Activated CD4-positive, alpha-beta T cell treated with anti-CD3 and anti-CD28 coated beads, Interleukin-2, amount 10 ng/mL, durations not matched to agents 24 days and 14 days (primary cell): ENCODE measurements at places on chromosomes 12 and 14. TPM values are rescaled to one million over a fixed set of nuclear protein-coding genes. Genes with fewer than 3 reads are reported as not detected.

OR6S1 gene
- total RNA-seq: not detected in 2 replicates

CFAP54 gene
- 0.09 TPM in 2 replicates for total RNA-seq

PALS1 gene
- 5.2 and 5.3 TPM in 2 replicates for total RNA-seq

RNF212B gene
- total RNA-seq: not detected in 2 replicates

PLEKHG3 gene
- 3.0 and 3.1 TPM in 2 replicates for total RNA-seq

CLEC9A gene
- total RNA-seq: not detected in 2 replicates

SRSF5 gene
- total RNA-seq: 319 and 322 TPM in 2 replicates

GRCh38 chr12:132162508-132163031 is 18.3 kb downstream of the NOC4L start:
- DNase-seq: peak; percentile 78

DNA sequence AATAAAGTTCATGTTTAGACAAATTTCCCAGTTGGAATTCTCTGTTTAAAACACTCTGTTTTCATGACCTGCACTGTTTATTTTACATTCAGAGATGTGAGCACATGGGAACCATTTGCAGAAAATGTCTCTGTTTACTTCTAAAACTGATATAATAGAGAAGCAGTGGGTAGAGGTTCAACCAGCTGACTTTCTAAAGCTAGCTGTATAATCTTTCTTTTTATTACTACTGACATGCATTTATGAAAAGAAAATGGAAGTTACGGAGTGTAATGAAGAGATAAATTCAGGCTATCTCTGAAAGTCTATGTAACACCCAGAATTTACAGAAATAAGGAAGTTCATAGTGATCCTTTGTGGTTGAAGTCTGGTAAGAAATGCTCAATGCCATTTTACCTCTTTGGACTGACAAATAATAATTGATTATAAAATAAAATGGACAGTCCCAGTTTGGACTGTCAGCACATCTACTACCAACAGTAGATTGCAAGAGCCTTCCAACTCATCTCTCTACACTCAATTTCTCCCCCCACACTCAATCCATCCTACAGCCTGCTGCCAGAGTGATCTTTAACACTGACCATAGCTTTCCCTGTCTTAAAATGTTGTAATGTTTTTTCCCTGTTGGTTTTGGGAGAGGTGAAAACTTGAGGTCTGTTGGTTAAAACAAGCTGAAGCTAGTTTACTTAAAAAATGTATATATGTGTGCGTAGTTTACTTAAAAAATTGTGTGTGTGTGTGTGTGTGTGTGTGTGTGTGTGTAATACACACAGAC is 137.4 kb downstream of the AEBP2 start:
- DNase-seq: no peak

GRCh38 chr12:66296176-66296683 is 6.1 kb upstream of the HELB start:
- DNase-seq: peak; percentile 19

DNA sequence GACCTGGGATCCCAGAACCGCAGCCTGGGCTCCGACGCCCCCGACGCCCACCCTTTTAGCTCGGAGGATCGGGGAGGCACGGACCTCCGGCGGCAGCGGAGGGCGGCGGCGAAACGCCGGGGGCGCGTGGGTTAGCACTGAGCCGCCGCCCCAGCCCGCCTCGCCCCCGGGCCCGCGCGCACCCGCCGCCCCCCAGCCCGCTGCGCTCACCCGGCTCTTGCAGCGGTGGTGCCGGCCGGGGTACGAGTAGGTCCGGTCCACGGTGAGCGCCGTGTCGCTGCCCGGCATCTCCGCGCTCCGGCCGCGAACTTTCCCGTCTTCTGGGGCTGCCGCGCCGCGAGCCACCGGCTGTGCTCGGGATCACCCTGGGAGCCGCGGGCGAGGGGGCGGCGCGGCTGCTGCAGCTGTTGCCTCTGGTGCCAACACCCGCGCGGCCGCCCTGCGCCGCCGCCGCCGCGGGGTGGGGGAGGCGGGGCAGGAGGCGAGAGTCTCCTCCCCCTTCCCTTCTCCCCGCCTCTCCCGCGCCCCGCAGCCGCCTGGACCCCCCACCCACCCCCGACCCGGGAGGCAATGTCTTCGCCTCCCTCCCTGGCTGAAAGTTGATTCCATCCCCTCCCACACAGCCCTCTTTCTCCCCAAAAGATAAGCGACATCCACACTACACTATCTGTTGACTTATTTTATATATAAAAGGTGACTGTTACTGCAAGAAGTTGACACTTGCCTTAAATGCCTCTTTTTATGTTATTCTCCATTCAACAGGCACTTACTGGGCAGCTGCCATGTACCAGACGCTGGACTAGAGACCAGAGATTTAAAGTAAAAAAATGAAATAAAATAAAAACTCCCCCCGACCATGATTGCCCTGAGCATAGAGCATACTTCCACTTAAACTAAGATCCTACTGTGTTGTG is at the start of gene TMCC3:
Gene TMCC3 (minus strand): TSS at position 415 of the 914 bp plus-strand sequence. CDS start 127 bp downstream, at position 288.
- DNase-seq: peak; percentile 68

- peak; percentile 76 for DNase-seq
Observed at GRCh38 chr14:20489093-20489994, 16.0 kb upstream of the RNASE10 start.

DNA sequence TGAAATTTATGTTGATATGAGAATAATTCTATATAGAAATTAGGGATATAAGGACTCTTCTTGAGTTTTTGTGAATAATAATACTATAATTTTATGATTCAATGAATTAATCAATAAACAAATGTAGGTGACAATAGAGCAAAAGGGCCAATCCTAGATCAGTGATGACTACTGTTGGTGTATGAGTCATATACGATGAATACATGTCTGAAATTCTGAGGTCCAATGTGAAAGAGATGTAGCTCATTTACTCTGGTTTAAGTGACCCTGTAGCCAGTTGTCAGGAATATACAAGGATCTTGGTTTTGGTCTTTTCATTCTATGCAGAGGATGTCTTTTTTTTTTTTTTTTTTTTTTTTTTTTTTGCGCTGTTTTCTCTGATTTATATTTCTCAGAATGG is 72.1 kb upstream of the RTL1 start:
- no peak for DNase-seq

DNA sequence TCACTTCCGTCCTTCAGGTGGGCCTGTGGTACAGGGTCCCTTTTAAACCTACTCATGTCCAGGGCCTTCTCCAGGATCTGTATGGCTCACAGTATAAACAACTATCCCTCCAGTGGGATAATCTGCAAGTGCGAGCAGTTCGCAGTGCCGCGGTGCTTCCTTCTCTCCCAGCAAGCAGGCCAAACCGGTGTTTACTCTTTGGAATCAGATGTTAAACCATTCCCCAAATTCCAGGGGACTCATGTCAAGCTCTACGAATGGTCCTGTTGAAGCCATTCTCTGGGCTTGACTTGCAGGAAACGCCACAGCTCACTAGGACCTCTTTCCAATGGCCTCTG is 59.6 kb downstream of the OR11H12 start:
- DNase-seq: no peak

DNA sequence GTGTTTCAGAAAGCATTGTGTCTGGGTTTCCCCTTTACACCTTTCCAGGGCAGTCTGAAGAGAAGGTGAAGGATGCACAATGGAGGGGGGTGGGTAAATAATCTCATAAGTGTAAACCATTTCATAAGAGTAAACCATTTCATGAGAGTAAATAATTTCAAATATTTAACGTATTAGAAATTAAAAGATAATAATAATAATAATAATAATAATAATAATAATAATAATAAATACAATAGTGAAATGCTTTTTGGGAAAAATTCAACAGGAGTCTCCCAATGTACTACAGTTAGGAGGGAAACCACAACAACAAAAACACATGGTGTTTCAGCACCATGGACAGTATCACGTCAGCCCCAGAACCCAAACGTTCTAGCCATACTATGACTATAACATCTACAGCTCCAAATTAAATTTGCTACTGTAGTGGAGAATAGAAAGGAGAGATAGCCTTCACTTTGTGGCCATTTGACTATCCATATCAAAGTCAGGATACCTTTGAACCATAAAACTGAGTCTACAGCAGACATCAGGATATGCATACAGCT is 691.8 kb downstream of the BCL11B start:
- peak; percentile 76 for DNase-seq
